LHCN-M2 (cell line): ENCODE measurements at places on chromosomes 7 and 10. TPM values are rescaled to one million over a fixed set of nuclear protein-coding genes. Genes with fewer than 3 reads are reported as not detected.
A peak's percentile ranks its signal among the peaks of the same experiment; 100 is the strongest.

DNA sequence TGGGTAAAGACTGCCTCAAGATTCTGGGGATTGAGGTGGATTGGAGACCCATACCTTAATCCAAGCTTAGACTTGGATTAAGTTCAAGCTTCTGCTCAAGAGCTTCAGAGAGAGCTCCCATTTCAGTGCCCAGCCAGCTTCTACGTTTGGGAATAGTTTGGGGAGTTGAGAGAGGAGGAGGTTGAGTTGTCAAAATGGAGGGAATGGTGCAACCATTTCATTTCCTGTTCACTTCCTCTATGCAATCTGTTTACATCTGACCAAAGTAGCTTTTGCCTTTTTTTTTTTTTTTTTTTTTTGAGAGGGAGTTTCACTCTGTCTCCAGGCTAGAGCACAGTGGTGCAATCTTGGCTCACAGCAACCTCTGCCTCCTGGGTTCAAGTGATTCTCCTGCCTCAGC, 65.8 kb downstream of the ENTPD1 start:
- no peak for DNase-seq

DNA sequence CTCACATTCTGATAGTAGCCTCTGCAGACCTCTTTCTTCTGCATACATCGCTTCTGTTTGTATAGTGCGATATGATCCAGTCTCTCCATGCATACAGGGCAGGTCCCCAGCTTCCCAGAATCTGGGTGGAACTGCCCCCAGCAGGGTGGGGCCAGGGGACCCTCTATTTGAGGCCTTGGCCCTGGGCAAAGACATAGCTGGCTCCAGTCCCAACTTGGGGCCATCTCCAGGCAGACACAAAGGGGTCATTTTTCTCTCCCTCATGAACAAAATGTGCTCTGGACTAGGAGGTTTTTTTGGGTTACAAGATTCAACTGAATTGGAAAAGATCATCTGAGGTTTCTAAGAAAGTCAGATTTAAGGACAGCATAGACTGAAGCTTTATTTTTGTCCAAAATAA, 21.1 kb upstream of the HSPA12A start:
- DNase-seq, result no peak

DNA sequence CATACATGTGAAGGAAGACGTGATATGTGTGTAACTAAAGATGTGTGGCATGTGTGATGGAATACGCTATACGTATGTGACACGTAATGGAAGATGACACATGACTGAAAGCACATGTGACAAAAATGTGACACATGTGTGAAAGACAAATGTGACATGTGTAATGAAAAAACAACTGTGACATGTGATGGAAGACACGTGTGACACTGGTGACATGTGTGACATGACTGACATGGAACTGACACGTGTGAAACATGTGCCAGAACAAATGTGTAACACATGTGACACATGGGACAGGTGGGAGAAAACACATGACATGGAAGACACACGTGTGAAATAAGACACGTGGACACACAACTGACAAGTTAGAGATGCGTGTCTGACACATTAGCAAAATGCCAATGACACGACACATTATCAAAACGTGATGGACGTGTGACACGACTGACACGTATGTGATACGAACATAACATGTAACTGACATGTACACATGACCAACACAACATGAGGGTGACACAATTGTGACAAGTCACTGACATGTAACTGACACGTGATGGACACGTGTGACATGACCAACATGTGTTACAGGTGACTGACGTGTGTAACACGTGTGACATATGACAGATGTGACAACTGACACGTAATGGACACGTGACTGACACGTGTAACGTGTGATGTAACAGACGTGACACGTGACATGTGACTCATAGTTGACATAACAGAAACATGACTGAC, 24.4 kb downstream of the CRPPA start:
- no peak for DNase-seq

DNA sequence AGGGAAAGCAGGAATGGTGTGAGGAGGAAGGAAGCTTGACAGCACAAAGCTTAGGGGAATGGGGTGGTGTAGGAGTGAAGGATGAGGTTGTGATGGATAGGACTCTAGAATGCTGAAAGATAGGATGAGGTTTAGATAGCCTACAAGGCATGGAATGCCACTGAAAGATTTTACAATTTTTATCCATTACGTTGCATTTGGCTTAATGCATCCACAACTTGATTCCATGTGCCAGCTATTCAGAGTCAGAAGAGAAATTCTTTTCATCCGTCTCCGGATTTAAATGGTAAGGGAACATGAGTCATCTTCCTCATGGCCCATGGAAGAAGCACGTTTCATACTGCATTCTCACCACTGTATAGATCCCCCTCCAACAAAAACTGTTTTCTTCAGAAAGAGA, 212.4 kb upstream of the BMPER start:
- peak; percentile 86 for DNase-seq

DNA sequence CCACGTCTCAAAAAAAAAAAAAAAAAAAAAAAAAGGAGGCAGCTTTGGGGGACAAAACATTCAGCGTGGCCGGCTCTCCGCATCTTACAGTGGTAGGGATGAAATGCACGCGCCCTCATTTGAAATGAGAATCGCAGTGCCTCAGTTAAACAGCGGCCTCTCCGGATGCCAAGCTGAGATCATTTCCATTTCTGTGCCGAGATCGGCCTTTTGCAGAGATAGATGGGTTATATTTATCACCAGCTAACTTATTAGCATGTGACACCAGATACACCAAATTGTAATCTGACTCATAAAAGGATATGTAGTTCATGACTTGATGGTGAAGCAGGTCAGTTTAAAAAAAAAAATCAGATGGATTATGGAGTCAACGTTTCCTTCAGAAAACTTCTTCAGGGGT, 138.7 kb downstream of the CUX1 start:
- DNase-seq, result no peak

GRCh38 chr7:94414980-94415379, 20.3 kb downstream of the COL1A2 start:
- DNase-seq, result no peak

GRCh38 chr7:98771519-98771918, 98.3 kb downstream of the TMEM130 start:
- peak; percentile 98 for DNase-seq

DNA sequence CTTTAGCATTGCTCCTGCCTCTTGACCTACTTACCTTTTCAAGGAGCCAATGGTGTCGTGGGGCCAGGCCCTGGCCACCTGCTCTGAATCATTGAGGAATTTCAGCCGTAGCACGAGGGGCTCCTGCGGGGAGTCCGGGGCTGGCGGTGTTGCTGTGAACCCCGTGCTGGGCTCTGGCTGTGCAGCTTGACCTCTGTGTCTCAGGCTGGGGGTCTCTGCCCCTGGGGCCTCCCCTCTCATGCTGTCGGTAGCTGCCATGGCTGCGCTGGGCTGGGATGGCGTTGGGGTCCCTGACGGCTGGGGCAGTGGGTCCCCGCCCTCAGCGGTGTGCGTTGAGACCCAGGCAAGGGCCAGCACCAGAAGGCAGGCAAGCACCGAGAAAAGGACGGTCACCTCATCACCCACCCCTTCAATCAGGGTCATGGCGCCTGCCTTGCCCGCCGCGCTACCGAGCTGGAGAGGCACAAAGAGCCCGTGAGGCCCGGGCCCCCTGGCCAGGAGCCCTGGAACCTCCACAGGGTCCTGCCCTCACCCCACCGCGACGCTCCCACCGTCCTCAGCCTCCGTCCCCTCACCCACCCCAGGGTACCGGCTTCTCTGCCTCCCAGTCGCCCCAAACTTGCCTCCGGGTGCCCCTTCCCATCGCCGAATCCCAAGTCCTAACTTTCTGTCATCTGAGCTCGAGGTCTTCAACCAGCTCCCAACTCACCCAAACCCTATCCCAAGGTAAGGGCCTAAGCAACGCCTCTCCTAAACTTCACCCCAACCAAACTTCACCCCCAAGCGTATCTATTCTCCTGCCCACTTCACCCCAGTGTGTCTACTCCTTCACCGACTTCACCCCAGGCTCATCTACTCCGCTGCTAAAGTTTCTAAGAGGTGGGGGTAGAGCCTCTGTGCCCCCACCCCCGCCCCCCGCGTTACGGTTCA, 887 bp downstream of the TMUB1 start:
- DNase-seq, result no peak

GRCh38 chr10:101874252-101874651, 30.7 kb upstream of the KCNIP2 start:
- no peak for DNase-seq

DNA sequence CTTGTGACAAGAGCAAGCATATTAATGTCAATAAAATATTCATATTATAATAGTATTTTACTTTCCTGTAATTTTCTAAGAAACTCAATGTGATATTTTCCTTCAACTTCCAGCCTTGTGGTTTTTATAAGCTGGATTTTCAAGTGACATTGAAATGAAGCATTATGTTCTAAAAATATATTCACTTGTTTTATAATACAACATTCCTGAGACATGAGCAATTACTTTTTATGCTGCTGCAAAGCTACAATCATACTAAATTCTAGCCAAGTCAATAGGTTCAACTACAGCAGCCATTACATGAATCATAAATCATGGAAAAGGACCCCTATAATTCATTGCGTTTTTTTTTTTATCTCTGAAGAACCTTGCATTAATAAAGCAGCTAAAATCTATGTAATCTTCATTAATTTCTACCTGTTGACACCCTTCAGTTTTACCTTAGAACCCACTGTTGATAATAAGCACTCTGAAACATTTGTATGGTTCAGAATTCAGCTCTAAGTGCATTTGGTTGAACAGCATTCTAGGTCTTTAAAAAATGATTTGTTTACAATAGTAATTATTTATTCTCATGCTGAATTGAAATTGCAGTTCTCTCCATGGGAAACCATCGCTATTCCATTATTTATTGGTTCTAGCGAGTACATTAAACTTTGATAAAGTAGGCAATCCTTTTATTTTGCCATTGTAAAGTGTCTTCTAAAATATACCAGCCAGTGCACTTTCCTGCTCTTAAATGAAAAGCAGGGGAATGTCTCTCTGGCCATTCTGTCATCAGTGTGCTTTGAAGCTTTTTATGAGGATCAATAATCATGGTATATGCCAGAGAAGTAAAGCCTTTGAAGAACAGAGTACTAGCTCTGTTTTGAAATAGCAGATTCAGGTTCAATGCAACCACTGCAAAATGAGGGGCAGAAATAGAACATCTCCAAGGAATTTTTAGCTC, 132.6 kb downstream of the GNAT3 start:
- DNase-seq, result peak; percentile 84

- DNase-seq, result no peak
Measured at GRCh38 chr10:75000748-75001321, 110.6 kb upstream of the SAMD8 start.

- no peak for DNase-seq
Measured at GRCh38 chr10:72729528-72729927, 37.6 kb downstream of the MCU start.

- DNase-seq, result no peak
Measured at GRCh38 chr10:398954-399353, 263.7 kb downstream of the ZMYND11 start.

DNA sequence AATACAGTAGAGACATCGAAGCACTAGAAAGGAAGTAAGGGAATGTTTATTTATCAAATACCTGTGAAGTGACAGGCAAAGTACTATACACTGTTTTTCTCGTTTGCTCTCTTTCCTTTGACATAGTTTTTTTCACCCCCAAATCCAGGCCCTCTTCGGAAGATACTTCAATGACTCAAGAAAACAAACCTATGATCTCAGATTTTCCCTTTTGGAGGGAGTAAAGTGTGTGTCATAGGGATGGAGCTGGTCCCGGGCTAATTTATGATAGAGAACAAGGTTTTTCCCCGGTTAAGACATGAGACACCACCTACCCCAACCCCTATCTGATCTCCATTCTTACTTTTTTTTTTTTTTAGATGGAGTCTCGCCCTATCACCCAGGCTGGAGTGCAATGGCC, 61.7 kb downstream of the MAP3K8 start:
- DNase-seq, result no peak

GRCh38 chr10:69914398-69915214, 112.9 kb downstream of the COL13A1 start:
- DNase-seq, result peak; percentile 51

- no peak for DNase-seq
Measured at GRCh38 chr7:105325216-105325904, 63.4 kb downstream of the SRPK2 start.

DNA sequence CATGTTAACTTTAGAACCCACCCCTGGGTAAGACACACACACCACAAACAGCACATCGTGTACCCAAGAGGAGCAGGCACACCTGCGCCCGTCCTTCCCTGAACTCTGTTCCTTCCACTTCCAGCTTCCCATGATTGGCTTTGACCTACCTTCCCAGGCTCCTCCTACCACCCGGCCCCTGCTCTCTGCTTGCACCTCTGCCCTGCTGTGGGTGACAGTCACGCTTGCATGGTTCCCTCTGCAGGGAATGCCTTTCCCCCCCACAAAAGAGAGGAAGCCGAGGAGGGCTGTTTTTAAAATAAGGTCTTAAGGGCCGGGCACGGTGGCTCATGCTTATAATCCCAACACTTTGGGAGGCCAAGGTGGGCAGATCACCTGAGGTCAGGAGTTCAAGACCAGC, 16.4 kb downstream of the SFXN4 start:
- DNase-seq, result no peak

GRCh38 chr10:121734589-121735045, 136.4 kb upstream of the FGFR2 start:
- DNase-seq, result peak; percentile 15

DNA sequence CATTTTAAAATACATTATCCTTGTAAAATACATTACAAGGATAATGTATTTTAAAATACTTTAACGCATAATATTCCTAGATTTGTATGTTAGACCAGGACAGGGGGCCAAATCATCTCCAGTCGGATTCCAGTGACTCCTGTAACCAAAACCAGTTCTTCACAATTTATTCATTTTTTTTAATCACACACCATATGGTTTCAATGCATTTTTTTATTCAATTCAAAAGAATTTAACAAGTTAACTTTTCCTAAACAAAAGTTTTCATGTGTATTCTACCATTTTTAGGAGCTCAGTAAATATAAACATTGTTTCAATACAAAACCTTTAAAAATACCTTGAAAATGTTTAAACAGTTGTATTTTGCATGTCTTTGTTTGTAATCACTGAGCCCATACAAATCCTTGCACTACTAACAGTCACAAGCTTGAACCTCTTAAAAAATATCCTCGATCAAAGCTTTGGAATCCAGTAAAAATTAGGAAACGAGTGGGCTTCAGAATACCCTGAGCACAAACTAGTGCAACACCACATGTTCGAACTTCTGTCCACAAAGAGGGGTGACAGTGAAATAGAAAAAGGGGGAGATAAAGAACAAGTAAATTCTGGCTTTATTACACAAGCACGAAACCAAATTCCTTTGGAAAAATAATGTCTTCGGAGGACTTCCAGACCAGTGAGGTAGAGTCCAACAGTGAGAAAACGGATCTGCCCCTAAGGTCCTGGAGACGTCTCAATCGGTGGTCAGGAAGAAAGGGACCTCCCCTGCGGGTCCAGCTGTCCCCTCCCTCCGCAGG, 1.6 kb downstream of the CCDC71L start:
- no peak for DNase-seq

- no peak for DNase-seq
Measured at GRCh38 chr10:13681528-13681927, 94.8 kb downstream of the PRPF18 start.

- DNase-seq, result peak; percentile 34
Measured at GRCh38 chr7:150383710-150384397, 4.7 kb downstream of the ZNF775 start.

GRCh38 chr7:103712991-103713778, 267.2 kb upstream of the SLC26A5 start:
- no peak for DNase-seq

- DNase-seq, result no peak
Measured at GRCh38 chr7:47493976-47494911, 87.7 kb downstream of the TNS3 start.

The OPN4 gene
- not detected in 2 replicates for total RNA-seq

The HABP2 gene
- not detected in 2 replicates for total RNA-seq

The XRCC2 gene
- total RNA-seq, result 11.0 and 13.9 TPM in 2 replicates

The MRLN gene
- total RNA-seq, result not detected in 2 replicates

The TRIM8 gene
- total RNA-seq, result 135 and 136 TPM in 2 replicates

The DIP2C gene
- total RNA-seq, result 3.8 and 4.9 TPM in 2 replicates

The PNLIPRP3 gene
- 0.06 TPM in 1 of 2 replicates, not detected in the other for total RNA-seq
